ENCODE measurements at places on chromosomes 1 and 21.

- peak; percentile 86 for DNase-seq
Observed at GRCh38 chr1:15033264-15033663, 120.3 kb upstream of the TMEM51 start.

GRCh38 chr21:45071078-45071873 lies 3.1 kb upstream of the ADARB1 start:
- DNase-seq, result no peak

- DNase-seq, result peak; percentile 40
Observed at GRCh38 chr21:42677339-42678321, 24.2 kb downstream of the PDE9A start.

- no peak for DNase-seq
Observed at GRCh38 chr1:26950602-26951001, 9.7 kb downstream of the KDF1 start.

GRCh38 chr1:239807361-239807760 lies 284.3 kb upstream of the FMN2 start:
- no peak for DNase-seq

DNA sequence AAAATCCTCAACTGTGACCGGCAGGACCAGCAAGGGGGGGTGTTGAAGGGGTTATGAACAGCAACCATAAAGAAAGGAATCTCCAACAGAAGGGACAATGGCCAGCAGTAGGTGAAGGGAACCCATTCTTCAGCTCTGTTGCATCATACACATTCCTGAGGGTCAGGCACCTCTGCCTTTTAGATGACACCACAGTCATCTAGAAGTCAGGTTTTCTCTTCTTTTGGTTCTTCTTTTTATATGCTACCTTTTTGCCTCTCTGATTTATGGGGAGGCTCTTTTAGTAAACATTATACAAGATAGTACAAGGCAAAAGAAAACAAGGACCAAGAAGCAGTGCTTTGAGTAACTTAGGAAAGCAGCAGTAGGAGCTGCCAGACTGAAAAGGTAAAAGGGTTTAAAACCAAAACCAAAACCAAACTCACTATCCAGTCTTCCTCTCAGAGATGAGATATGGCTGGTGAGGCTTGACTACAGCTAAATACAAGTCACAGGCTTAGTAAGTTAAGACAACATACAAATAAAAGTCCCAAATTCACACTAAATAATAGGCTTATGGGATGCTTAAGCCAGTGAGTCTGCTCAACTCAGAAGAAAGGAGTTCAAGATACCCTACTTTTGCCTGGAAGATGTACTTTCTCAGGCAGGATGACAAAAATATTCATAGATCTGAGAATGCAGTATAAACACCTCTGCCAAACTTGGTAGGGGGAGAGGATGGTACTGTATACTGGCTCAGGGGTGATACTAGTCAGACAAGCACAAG lies 4.1 kb downstream of the TEX38 start:
- no peak for DNase-seq

DNA sequence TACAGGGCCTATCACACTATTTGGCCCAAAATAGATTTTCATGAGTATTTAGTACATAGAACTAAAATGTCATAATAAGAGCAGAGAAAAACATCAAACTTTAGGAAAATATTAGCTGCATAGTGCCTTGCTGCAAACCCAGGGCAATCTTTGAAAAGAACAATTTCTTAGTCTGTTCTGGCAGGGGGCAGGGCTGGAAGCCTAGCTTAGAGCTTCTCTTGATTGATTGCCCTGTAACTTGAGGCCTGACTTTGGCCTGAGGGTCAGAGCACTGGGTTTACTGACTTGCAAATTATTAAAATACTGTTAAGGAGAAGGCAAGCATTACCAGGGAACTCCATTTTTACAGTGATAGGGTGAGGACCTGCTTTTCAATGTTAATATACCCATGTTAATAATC lies 115.8 kb upstream of the SPAG17 start:
- no peak for DNase-seq

- peak; percentile 99 for DNase-seq
Observed at GRCh38 chr1:192539297-192540092, 36.1 kb upstream of the RGS1 start.

DNA sequence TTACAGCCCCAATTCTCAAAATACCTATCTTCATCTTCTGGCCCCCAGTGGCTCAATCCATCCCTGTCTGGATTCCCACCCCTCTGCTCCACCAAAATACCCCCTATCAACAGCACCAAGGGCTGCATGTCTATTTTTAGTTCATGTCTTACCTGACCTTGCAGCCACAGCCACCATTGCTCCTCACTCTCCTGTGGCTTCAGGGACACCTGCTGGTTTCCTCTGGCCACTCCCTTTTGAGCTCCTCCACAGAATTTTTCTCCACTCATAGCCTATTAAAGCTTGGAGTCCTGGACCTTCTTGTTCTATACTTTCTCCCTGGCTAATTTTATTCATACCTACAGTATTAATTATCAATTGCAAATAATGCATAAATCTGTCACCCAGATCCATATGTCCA lies 125.3 kb upstream of the NGF start:
- no peak for DNase-seq

GRCh38 chr1:6150006-6150938 lies 29.8 kb downstream of the CHD5 start:
- DNase-seq, result no peak

GRCh38 chr1:20481643-20482498 lies 4.1 kb downstream of the CAMK2N1 start:
- DNase-seq, result no peak

- DNase-seq, result peak; percentile 82
Observed at GRCh38 chr1:11929849-11930248, 3.6 kb upstream of the KIAA2013 start.

DNA sequence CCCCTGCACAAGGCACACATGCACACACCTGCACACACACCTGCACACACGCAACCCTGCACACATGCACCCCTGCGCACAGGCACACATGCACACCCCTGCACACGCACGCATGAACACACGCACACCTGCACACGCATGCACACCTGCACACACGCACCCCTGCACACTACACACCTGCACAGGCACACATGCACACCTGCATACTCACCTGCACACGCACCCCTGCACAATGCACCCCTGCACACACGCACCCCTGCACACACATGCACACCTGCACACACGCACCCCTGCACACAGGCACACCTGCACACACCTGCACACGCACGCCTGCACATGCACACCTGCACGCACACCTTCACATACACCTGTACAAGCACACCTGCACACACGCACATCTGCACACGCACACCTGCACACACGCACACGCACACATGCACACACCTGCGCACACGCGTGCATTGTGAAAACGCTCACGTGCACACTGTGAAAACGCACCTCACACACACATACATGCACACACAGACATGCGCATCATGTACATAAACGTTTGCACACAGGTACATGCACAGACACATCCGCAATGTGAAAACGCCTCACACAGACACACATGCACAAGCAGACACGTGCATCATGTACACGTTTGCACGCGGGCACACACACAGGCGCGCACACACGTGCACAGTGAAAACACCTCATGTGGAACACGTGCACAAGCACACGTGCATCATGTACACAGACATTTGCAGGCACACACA lies 8.2 kb downstream of the DVL1 start:
- no peak for DNase-seq

DNA sequence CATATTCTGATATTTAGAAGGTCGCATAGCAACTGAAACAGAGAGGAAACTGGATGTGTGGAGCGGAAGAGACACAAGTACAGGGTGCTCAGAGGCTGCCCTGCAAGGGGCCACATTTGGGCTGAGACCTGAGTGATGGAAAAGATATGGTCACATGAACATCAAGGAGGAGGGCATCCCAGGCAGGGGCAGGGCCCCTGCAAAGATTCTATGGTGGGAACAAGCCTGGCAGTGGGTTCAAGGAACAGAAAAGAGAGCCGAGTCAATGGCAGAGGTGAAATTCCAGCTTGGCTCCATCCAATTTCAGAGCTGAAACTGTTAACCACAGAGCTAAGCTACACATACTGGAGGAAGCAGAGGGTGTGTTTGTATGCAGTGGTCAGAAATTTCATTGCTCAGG lies 227.7 kb downstream of the PRDM2 start:
- no peak for DNase-seq

GRCh38 chr1:116886291-116886878 lies 23.3 kb upstream of the PTGFRN start:
- DNase-seq, result peak; percentile 61

DNA sequence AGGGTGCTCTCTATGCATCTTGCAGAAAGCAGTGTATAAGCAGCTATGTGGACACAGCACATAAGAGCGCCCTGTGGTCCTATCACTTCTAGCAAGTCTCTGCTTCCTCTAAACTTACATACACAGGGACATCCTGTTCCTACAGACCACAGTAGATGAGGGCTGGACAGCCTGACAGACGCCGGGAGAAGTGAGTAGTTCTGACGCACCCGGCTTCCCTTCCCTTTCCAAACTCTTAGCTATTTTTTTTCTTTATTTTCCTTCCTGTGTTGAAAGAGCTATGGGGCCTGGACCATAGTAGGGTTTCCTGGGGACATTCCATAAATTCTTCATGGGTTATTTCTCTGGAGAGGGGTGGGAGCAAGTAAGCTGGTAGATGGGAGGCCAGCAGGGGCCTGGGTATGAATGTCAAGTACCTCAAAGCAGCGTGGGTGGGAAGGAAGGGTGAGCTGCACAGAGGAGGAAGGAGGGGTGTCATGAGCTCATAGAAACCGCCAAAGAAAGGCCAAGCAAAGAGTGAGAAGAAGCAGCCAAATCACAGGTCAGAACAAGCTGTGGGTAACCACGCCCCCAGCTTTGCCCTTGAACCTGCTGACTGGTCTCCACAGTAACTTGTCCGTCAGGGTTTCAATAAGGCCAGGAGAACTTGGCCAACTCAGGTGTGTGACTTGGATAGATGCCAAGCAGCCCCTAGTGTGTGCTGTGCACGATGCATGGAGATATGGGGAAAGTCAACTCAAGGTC lies 36.6 kb downstream of the PLXNA2 start:
- peak; percentile 95 for DNase-seq

- peak; percentile 80 for DNase-seq
Observed at GRCh38 chr1:183029591-183030000, 6.4 kb downstream of the LAMC1 start.

GRCh38 chr1:119674835-119675289 lies 26.8 kb upstream of the ZNF697 start:
- peak; percentile 92 for DNase-seq

DNA sequence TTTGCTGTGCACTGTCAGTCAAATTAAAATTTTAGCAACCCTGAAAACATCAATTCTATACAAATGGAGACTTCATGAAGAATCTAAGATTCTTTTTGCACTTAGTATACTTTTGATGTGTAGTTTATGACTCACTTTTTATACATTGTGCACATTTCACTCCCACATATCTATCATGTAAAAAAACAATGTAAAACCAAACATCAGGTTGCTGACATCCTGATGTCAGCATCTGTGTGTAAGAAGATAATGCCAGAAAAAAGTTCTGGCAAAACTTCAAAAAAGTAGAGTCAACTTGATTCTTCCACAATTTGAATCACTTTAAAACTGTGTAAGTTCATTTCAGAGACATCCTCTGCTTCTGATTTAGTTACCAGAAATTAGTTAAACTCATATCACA lies 115.7 kb downstream of the CENPF start:
- peak; percentile 80 for DNase-seq

DNA sequence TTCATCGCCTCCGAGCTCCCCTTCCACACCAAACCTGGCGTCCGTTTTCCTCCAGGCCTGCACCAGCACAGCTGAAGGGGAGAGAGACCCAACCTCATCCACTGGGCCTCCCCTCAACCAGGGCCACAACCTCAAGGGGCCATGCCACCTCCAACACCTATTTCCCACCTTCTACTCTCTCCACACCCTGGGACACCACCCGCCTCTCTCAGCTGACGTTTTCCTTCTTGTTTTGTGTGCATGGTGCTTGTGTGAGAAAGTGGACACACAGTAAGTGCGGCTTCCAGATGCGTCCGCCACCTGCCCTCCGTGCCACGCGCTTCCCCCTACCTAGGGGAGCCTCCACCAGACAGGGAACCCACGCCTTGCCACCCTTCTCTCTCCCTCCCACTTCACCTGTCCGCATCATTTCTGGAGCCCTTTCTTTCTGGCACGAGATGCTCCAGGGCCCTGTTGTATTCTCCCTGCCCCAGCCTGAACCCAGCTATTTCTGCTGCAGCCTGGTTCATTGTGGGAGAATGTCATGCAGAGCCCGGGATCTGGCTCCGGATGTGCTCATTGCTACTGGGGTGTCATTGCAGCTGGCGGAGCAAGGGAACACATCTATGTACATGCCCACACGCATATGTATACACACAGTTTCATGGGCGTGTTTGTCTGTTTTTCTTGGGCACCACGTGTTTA lies 1.3 kb upstream of the GNB1 start:
- no peak for DNase-seq

- DNase-seq, result no peak
Observed at GRCh38 chr1:65524931-65525265, 104.4 kb downstream of the LEPR start.

GRCh38 chr1:11940260-11940921 lies 5.9 kb downstream of the PLOD1 start:
- DNase-seq, result no peak

DNA sequence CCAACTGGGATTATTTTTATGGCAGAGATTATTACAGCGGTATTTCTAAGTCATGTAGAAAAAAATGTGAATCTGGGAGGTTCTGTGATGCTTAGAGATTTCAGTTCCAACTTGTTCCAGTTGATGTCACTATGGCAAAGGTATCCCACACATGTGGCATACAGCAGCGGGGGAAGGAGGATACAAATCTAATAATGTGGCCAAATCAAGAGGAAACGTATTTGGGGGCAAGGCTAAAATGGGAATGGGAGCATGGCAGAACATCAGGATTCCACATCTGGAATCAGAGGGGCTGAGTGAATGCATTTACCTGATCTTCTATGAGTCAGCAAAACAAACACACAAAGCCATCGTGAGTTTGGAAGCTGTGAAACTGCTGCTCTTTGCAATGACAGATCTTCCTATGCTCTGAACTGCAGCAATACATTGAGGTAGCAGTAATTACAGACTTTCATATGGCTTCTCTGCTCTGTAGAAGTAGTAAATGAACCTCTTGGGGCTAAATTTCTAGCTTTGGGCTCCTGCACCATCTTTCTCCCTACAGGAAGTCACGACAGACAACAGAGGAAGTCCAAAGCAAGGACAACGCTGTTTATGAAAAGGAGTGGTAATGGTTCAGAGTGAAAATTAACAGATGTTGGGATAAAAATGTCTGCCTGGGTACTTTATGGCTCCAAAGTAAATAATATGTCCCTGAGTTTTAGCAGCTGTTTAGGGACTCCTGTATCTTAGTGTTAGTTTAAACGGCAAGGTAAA lies 55.5 kb downstream of the GABPA start:
- peak; percentile 60 for DNase-seq

GRCh38 chr21:19999369-20000272 lies 998.6 kb upstream of the NCAM2 start:
- no peak for DNase-seq
